ENCODE measurements at places on chromosomes 13 and 19.

GRCh38 chr13:48123812-48124211 lies 28.9 kb upstream of the MED4 start:
- no peak for DNase-seq

DNA sequence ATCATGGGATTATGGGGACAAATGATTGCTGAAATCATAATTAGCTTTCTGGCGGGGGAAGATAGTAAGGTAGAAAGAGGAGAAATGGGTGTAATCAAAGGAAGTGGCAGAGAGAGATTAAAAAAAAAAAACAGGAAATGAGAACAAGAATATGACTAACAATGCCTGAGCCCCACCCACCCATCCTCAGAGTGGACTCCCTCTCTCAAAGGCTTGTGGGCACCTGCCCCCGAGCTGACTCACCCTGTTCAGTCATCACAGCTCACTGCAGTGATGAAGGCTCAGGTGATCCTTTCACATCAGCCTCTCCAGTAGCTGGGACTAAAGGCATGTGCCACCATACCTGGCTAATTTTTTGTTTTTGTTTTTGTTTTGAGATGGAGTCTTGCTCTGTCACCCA lies 26.4 kb upstream of the TPT1 start:
- peak; percentile 93 for DNase-seq

- no peak for DNase-seq
Observed at GRCh38 chr13:45292176-45292575, 48.8 kb downstream of the TPT1 start.

- DNase-seq = peak; percentile 31
Observed at GRCh38 chr19:15869109-15869555, 28.7 kb downstream of the CYP4F2 start.

DNA sequence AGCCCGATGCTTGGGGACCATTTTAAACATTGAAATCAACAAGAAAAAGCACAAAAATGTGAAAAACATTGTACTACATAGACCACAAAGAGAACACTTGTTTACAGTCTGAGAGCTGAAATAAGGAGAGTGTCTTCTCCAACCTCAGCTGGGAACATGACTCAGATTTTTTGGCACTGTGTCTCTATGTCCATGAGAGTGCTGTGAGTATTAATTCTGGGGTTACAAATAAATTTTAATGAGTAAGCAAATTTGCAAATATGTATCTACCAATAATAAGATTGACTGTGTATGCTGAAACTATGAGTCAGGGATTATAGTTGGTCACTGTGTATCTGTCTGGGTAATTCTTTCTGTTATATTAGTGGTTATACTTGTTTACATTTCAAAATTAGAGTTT lies 174.0 kb downstream of the DCT start:
- no peak for DNase-seq

DNA sequence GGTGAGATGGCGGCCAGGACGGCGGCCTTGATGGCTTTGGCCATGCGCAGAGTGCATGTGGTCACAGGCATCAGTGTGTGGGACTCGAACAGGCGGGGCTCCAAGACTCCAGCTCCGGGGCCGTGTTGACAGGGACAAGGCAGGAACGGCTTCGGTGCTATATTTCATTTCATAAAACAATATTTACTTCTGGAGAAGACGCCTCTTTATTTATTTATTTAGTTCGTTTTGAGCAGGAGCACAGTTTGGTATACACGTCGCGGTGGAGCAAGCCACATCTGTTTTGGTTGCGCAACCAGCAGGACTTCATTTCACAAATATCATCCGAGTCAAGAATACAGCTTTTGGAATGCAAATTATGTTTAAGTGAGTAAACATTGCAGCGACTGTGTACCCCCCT lies 166.7 kb upstream of the TSHZ3 start:
- no peak for DNase-seq

GRCh38 chr19:4429771-4430171 lies 27.3 kb downstream of the CHAF1A start:
- no peak for DNase-seq

Data from CD4-positive, alpha-beta T cell (primary cell).